ENCODE measurements at places on chromosomes 5 and 9. TPM values are rescaled to one million over a fixed set of nuclear protein-coding genes. Genes with fewer than 3 reads are reported as not detected.

GRCh38 chr5:154732212-154732611 lies 23.0 kb upstream of the LARP1 start:
- no peak for DNase-seq

- DNase-seq = no peak
Observed at GRCh38 chr9:122201641-122202040, 27.1 kb downstream of the LHX6 start.

DNA sequence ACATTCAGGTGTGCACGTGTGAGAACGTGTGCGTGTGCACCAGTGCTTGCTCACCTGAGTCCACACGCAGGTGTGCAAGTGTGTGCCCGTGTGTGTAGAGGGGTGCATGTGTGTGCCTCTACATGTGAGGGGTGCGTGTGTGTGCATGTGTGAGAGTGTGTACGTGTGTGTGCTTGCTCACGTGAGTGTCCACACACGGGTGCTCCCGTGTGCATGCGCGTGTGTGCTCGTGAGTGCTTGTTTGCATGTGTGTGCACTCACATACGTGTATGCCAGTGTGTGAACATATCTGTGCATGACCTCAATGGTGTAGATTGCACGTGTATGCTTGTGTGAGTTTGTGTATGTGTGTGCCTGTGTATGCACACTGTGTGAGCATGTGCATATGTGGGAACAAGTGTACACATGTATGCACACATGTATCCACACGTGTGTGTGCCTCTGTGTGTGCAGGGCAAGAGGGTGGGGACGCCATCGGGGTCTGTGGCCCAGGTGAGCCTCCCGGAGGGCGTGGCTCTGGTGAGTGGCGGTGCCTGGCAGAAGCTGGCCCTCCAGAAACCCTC lies 40.6 kb upstream of the NOTCH1 start:
- DNase-seq = no peak

DNA sequence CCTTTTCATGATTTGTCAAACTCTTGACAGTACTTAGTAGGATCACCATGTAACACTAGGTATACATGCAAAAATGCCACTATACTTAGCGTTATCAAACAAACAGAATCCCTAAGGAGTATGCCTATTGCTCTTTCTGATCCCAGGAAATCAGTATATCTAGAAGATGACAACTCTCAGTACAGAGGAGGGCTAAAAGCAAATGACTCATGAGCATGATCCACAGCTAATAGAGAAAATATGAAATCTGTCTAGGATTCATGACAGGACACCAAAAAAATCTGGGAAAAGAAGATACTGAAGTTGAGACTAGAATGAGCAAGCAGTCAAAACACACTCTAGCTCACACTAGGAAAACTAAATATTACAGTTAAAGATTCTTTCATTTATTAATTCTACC lies 89.2 kb downstream of the RAPGEF6 start:
- no peak for DNase-seq

GRCh38 chr5:133402775-133403174 lies 209.6 kb downstream of the FSTL4 start:
- DNase-seq = no peak

- no peak for DNase-seq
Observed at GRCh38 chr9:135811801-135812200, 95.5 kb downstream of the CAMSAP1 start.

LVRN gene
- not detected for total RNA-seq

PCDHGB3 gene
- total RNA-seq = 2.6 TPM

Data from activated B cell treated with CpG ODN at 0.5 μM for 24 hours (primary cell).